Right cardiac atrium (tissue), 5 donors: ENCODE measurements at places on chromosomes 2 and 18. TPM values are rescaled to one million over a fixed set of nuclear protein-coding genes. Genes with fewer than 3 reads are reported as not detected.
A peak's percentile ranks its signal among the peaks of the same experiment; 100 is the strongest.

- peak; percentile 84 for DNase-seq
Measured at GRCh38 chr2:224584785-224585210, 365 bp downstream of the CUL3 start.

GRCh38 chr2:109507828-109508227 is 105.9 kb downstream of the SEPTIN10 start:
- no peak for DNase-seq

Gene CNNM3
- 8.6 TPM for total RNA-seq

Gene SPIRE1
- 41.0 TPM for total RNA-seq

Gene ST6GAL2
- 0.76 TPM for total RNA-seq

DNA sequence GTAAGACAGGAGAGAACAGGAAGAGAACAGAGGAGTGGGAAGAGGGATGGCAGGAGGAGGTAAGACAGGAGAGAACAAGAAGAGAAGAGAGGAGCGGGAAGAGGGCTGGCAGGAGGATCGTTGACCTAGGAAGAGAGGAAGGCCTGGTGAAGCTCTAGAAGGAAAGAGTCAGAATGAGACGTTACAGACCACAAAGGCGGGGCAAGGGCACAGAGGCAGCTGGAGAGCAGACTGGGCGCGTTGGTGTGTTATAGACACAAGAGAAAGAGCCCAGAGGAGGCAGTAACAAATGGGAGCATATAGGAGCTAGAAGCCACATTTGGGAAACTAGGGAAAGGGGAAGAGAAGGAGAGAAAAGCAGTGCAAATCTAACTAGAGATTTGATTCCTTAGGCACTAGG is 26.6 kb downstream of the PTRHD1 start:
- no peak for DNase-seq

Gene IFIH1
- 8.1 TPM for total RNA-seq

DNA sequence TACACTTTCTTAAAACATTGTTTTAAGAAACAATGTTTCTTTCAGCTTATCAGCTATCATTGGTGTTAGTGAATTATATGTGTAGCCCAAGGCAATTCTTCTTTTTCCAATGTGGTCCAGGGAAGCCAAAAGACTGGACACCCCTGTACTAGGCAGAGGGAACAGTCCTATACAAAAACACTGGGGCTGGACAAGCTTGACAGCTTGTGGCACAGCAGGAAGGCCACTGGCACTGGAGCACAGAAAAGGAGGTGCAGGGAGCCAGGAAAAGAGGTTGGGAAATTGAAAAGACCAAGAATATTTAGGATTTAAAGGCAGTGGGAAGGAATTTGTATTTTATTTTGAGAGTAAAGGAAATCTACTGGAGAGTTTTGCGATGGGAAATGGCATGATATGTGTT is 47.7 kb downstream of the SRD5A2 start:
- no peak for DNase-seq

DNA sequence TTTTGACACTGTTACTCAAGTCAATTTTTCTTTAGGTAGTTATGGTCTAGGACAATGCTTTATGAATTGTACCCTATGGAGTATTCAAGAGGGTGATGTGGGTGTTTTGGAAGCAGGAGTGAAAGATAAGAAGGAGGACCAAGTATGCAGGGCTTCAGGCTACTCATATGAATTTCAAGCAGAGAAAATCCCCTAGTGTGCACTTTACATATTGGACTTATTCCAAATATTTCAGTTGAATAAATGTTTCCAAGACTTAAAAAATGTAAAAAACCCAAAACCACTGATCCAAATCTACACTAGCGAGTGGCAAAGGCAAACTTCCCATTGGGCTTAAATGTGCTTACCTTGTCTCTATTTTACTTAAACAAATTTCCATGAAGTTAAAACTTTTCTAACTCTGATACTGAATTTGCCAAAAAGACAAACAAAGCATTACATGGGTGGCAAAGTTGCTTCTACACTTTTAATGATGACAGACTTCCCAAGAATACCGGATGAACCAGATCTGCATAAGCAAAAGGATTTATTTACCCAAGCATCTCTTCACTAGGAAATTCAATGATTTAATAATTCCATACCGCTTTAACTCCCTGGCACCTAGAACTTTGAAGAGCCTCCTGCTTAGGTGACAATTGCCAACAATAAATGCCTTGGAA is 1233.5 kb upstream of the NXPH2 start:
- DNase-seq = no peak

GRCh38 chr2:217919781-217920351 is 82.9 kb downstream of the TNS1 start:
- DNase-seq = peak; percentile 67

Gene RRM2
- total RNA-seq = 4.0 TPM

DNA sequence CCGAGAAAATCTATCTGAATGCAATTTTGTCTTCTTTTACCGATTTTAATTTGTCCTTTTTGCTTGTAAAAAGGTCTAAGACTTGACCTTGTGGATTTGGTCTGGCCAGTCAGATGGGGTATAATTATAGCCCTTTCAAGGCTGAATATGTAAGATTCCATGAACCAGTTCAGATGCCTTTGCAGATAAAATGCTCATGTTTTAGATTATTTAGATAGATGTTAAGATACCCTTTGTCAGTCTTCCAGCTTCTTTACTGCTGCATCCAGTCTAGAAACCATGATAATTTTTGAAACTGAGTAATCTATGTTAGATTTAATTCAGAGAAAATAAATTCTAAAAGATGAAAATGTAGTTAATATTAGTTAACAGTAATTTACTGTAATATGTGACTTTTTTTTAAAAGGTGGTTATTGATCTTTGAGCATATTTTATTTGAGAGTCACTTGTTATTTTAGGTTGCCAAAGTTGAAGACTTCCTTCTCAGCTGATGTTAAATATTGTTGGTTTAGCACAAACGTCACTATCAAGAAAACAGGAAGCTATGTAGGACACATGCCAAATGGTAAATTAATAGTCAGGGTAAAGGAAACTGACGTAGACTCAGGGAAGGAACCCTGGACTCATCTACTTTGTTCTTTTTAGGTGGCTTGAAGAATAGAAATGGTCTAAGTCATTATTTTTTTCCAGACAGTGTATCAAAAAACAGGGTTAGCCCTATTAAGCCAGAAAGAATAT is 29.8 kb downstream of the BABAM2 start:
- DNase-seq = no peak

DNA sequence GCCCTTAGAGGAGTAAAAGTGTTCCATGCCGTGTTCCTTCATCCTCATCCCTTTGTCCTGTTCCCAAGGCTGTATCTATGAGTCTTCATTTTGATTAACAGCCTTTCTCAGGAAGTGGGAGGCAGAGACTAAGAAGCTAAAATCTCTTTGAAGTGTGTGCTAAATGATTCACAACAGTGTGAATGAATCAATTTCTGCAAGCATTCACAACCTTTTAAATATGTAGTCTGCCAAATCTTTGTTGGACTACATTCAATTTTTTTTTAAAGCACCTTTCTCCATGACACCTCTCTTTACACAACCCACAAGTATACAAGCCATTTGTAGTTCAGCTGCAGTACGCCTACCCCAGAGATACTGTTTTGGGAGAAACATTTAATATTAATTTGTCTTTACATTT is 408.6 kb upstream of the FANCL start:
- DNase-seq = no peak
